ENCODE measurements at places on chromosomes 13 and 19.

- peak; percentile 95 for DNase-seq
Measured at GRCh38 chr19:44718441-44719261, 19.7 kb downstream of the CEACAM16 start.

- no peak for DNase-seq
Measured at GRCh38 chr19:52941941-52942385, 18.7 kb upstream of the ZNF888 start.

DNA sequence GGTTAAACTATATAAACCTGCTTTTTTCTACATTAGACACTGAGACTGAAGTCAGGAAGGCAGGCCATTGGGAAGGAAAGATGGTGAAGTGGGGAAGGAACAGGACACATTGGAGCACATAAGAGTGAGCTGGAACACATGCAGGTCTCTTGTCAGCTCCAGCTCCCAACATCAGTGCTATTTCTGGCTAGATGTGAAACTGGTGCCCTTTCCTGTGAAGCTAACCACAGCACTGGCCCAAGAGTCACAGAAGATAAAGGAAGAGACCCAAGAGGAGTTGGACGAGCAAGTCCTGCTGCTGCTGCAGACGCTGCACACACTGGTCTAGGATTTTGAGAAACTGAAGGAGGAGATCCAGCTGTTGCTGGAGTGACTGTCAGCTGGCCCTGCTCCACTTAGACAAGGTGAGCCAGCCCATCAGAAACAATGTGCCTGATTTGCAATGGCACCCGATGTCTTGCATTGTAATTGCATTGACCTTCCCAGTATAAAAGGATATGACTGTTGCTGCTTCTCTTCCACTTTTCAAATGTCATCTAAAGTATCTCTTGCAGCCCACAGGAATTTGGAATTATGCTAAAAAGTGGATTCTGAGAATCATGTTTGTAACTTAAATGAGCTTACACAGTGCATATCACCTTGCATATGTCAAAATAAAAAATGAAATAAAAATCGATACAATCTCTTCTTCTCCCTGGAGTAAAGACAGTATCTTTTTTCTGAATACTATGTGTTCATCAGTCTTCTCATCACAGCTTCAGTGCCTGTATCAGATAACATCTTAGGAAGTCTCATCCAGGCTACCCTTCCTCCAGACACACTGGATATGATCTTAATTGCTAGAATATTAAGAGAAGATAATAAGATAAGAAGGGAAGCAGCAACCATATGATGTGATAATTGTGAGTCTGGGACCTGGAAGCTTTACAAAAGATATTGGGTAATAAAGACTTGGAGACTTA lies 230.7 kb upstream of the SPRY2 start:
- DNase-seq, result no peak

DNA sequence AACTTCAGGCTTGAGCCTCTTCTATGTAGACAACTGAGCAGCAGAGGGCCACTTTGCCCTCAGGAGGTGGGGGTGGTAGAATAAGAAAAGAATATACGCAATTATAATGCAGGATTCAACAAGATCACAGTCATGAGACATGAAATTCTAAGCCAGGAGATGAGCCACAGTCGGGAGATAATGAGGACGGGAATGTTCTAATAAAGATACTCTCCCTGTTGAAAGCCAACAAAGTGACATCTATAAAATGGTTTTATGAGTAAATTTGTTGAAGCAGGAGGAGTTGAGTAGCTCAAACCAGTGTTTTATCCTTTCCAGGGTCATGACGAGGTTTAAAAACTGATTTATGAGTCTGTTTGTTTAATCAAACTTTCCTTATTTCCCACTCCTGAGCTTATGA lies 152.0 kb upstream of the SERP2 start:
- no peak for DNase-seq

DNA sequence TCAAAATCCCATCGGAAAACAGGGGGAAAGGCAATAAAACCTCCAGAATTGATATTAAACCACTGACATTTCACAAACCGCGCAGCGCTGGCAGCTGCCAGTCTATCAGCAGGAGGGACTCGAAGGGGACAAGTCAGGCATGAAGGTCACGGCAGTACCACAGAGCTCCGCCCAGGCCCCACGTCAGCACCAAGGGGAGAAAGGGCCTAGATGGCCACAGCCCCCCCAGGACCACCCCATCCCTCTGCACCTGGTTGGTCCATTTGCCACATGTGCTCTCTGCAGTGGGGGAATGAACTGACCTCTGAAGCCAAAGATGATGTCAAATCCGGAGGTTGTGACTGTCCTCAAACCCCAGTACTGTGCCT lies 9.5 kb upstream of the VSTM2B start:
- no peak for DNase-seq

DNA sequence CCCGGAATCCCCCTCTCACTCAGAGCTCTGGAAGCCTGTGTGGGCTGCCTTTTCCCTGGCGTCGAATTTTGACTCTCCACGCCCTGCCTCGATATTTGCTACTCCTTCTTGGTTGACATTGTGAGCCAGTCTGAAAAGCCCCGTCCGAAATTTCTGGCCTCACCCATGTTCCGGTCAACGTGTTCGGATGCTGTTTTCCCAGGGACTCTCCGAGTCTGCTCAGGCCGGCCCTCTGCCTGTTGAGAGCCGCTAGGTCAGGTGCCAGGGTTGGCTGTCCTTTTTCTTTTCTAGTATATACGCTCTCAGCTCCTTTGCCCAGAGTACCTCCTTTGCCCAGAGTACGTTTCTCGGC lies 6.8 kb upstream of the DGKH start:
- DNase-seq, result peak; percentile 61

- DNase-seq, result no peak
Measured at GRCh38 chr13:106899442-106899841, 331.5 kb upstream of the ARGLU1 start.

GRCh38 chr13:91955546-91956355 lies 557.3 kb downstream of the GPC5 start:
- no peak for DNase-seq

GRCh38 chr19:48400018-48400742 lies 6.7 kb downstream of the GRIN2D start:
- DNase-seq, result peak; percentile 80

- DNase-seq, result no peak
Measured at GRCh38 chr13:76738616-76739015, 147.6 kb downstream of the KCTD12 start.
